ENCODE measurements at places on chromosomes 5 and 9.

GRCh38 chr5:35789732-35790456, 66.8 kb upstream of the IL7R start:
- DNase-seq, result no peak

DNA sequence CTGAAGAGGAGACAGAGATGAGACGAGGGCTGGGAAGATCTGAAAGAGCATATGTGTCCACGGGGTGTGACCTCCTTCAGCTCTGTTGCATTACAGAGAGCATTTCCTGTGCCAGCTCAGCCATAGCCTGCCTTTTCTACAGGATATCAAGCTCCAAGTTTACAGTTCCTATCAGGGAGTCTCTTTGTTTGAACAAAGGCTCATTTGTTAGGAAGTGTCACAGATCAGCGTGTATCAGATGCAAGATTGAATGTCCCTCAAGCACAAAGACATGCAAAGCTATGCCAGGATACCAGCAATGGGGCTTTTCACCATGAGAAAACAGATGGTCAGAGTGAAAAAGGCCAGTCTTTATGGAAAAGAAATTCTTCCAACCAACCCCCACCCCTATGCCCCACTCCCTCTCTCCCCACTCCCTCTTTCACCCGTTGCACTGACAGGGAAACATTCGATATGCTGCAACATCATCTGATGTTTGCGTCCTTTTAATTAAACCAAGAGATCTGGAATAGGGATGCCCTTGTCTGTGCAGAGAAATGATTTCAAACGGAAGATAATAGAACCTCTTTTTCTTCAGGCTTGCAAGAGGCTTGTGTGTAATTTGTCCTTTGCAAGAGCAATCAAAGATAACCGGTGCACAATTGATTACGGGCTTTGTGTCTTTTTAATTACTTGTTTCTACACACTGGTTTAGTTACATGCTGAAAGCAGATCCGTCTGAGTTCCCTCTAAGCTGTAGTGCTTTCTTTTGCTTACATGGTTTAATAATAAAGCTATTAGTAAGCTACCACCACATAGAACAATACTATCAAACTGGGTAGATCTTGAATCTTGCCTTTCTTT, 263.1 kb upstream of the RGMB start:
- no peak for DNase-seq

- DNase-seq, result no peak
Observed at GRCh38 chr5:89034588-89034987, 151.6 kb upstream of the MEF2C start.

DNA sequence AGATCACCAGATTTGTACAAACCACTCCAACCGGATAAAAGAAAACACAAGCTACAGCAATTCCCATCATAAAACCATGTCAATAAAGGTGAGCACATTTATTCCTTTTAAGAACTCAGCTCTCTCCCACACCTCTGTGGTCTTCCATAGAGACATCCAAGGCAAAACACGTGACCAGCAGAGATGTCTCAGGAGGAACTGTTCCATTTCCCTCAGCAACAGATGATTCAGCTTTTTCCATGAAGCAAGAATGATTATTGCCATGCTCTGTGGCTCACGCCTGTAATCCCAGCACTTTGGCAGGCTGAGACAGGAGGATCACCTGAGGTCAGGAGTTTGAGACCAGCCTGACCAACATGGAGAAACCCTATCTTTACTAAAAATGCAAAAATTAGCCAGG, 15.8 kb downstream of the GZMK start:
- DNase-seq, result no peak

DNA sequence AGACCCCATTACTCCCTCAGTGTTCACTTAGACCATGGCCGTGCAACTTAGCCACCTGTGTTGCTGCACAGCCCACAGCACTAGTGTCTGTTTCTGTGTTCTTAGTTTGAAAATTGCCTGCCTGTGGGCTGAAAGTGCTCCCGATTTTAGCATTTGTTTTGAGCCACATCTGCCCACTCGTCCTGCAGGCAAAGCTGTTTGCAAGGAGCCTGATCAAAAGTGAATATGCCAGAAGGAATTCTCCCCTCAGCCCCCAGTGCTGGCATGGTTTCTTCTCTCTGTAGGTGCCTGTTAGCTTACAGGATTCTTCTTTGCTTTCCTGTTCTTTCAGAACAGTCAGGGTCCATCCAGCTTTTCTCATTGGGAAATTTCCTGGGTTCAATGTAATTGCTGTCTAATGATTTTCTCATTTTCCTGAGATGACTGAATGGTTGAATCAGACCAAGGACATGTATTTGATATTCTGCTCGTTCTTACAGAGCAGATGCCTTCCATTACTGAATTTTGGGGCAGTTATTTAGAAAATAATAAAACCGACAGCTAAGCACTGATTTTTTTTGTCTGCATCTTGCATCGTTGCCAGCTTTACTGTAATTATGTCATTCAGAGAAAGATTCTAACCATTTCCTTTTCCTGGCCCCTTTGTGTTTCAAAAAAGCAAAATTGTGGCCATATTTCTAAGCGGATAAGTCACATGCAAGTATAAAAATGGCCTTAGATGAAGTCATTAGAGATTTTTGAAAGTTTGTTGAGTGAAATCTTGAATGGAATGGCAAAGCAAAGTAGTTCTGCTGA, 111.1 kb upstream of the CKMT2 start:
- DNase-seq, result no peak

- no peak for DNase-seq
Observed at GRCh38 chr5:78269088-78269703, 25.3 kb downstream of the AP3B1 start.

DNA sequence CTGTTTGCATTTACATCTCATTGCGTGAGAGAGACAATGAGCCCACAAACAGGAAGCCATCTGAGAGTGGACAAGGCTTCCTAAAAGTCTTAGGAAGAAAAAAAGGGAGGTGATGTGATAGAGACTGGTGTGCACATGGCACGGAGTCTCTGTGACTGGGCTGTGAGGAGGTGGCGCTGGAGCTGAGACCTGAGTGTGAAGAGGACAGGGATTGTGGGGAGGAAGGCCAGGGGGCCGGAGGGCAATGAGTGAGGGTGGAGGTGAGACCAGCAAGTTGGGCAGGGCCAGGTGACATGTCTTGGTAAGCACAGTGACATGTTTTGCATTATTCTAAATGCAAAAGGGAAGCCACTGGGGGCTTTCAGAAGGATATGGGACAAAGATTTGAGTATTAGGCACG, 45.0 kb downstream of the TSPAN17 start:
- no peak for DNase-seq

GRCh38 chr9:116705531-116705930, 18.4 kb downstream of the TRIM32 start:
- no peak for DNase-seq

DNA sequence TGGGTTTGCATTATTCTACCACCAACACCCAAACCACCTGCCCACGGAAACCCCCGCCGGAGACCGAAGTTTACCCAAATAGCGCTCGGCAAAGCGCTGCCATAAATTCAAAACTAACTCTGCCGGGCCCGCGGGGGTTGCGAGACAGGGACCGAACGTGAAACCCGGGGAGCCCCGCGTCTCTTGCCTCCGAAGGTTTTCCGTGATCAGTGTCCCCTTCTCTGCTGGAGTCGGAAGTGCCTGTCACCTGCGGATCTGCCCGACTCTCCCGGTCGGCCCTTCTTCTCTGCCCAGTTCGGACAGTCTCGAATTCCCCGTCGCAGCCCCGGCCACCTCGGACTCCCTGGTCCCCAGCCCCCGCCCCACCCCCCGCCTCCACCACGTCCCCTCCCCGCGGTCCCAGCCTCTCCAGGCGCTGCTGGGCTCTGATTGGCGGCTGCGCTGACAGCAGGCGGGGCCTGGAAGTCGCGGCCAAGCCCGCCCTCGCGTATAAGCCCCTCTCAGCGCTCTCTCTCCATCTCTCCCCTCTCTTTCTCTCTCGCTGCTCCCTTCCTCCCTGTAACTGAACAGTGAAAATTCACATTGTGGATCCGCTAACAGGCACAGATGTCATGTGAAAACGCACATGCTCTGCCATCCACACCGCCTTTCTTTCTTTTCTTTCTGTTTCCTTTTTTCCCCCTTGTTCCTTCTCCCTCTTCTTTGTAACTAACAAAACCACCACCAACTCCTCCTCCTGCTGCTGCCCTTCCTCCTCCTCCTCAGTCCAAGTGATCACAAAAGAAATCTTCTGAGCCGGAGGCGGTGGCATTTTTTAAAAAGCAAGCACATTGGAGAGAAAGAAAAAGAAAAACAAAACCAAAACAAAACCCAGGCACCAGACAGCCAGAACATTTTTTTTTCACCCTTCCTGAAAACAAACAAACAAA, at the start of gene RORB:
TSS of gene RORB (plus strand) at position 517 of the 929 bp plus-strand sequence. CDS start 642 bp downstream, outside the sequence.
- peak; percentile 19 for DNase-seq

DNA sequence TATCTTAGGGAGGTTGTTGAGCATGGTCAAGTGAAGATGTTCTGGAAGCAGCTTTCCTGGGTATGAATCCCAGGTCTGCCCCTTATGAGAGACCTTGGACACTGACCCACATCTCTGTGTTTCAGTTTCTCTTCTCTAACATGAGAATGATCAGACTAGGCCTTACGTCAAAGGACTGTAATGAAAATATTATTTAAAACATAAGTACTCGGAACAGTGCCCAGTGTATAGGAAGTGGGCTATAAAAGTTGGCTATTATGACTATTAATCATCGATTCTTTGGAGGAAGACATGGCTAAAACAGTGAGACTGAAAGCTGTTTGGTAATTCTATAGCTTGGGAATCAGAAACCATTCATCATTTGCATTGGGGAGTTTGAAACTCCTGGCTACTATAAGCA, 65.3 kb upstream of the MYO10 start:
- no peak for DNase-seq

- DNase-seq, result no peak
Observed at GRCh38 chr5:4188704-4189103, 593.1 kb downstream of the IRX1 start.

- no peak for DNase-seq
Observed at GRCh38 chr5:178439493-178440180, 150.6 kb downstream of the COL23A1 start.

- DNase-seq, result no peak
Observed at GRCh38 chr9:125477089-125477544, 215.5 kb downstream of the GAPVD1 start.

DNA sequence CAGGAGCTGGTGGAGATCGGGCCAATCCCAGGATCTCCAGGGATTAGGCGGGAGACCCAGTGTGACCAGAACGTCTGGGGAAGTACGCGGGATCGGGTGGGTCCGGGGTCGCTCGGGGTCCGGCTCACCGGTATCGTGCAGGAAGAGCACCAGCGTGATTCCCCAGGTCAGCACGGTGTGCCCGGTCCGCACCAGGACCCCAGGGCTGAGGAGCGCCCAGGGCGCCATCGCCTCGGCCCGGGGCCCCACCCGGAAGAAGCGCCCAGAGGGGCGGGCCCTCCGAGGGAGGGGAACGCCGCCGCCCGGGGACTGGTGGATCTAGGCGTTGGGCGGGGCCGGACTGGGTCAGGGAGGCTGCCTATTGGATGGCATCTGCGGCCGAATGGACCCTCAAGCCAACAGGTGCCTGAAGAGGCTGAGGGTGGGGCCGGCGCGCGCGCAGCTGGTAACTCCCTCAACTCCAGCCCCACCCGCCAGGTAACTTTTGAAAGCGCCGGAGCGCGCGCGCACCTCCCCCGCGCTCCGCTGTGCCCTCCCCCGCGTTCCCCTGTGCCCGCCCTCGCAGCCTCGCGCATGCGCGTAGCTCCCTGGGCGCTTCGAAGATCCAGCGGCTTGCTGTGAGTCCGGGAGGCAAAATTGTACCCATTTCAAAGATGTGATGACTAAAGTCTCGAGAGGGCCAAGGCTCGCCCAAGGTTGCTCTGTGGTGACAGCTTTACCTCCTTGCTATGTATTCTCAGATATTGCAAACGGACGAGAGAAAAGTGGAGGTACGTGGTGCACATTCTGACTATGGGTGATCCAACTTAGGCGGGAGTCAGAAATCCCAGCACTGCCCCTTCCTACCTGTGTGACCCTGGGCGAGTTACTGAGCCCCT, at the start of gene ZDHHC12:
TSS of gene ZDHHC12 (minus strand) at position 262 of the 878 bp plus-strand sequence. CDS start at position 228, 34 bp downstream.
- peak; percentile 69 for DNase-seq

GRCh38 chr9:92724528-92725265, 39.9 kb downstream of the BICD2 start:
- no peak for DNase-seq

DNA sequence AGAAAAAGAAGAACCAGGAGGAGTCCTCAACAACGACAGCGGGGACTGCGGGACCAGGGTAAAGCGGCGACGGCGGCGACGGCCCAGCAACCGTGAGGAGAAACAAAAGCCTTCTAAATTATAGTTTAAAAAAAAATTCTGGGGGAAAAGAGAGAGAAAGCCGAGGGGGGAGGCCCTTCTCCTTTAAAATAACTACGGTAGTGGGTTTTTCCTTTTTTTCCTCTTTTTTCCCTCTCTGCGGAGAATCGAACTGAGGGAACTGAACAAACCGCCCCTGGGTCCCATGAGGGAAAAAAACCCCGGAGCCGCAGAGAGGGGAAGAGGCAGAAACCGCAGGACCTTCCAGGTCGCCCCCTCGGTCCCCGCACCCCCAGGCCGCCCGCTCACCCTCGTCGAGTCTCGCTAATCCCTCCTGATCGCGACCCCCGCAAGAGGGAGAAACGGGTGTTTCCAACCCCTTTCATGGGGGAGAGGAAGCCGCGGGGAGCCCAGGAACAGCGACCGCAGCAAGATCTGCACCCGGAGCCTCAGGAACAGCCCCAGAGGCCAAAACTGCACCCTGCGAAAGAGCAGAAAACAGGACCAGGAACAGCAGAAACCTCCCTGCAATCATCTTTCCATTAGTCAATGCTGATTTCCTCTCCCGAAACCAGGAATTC, 453 bp downstream of the CPEB4 start:
- DNase-seq, result no peak

- DNase-seq, result no peak
Observed at GRCh38 chr9:113587471-113588031, 124.0 kb downstream of the RGS3 start.

DNA sequence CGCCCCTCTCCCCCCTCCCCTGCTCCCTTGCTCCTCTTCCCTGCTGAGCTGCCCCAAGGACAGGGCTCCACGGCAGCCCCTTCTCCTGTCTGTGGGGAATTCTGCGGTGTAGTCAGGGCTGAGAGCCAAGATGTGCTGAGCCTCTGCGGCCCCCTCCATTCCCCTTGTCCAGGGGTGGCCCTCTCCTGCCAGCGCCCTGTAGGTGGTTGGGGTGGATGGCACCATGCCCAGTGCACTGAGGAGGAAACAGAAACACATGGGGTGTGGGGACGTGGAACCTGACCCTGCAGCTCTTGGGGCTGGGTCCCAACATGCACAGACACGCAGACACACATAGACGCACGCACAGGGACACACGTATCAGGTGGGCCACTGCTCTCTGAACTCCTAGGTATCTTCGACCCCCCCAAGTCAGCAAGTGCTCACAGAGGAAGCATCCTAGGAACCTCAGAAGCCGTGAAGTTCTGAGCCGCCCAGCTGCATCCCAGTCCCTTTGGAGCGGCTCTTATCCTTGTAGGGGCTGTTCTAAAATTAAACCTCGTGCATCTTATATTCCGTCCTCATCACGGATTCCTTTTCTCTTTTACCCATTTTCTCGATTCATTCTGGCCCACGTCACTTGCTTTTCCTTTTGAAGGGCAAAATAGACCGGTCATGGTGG, 64.8 kb downstream of the HMCN2 start:
- no peak for DNase-seq

DNA sequence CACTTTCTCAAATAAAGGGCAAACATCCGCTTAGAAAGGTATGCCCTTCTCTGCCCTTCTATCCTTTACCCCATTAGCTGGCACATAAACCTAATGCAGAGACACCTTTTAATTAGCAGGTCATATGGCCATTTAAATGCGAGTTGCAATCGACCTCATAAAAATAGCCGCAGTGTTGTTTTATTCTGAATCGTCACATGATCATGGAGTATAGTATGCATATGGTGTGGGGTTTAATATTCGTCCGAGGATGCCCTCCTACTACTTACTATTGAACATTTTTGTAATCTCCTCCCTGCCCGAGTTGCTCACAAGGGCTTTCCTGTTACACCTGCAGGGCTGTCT, 72.0 kb downstream of the PIK3R1 start:
- no peak for DNase-seq

- no peak for DNase-seq
Observed at GRCh38 chr5:66339896-66340295, 195.8 kb downstream of the SREK1 start.

Data from non-pigmented ciliary epithelial cell (primary cell).